ENCODE measurements at places on chromosomes 11 and 22.

DNA sequence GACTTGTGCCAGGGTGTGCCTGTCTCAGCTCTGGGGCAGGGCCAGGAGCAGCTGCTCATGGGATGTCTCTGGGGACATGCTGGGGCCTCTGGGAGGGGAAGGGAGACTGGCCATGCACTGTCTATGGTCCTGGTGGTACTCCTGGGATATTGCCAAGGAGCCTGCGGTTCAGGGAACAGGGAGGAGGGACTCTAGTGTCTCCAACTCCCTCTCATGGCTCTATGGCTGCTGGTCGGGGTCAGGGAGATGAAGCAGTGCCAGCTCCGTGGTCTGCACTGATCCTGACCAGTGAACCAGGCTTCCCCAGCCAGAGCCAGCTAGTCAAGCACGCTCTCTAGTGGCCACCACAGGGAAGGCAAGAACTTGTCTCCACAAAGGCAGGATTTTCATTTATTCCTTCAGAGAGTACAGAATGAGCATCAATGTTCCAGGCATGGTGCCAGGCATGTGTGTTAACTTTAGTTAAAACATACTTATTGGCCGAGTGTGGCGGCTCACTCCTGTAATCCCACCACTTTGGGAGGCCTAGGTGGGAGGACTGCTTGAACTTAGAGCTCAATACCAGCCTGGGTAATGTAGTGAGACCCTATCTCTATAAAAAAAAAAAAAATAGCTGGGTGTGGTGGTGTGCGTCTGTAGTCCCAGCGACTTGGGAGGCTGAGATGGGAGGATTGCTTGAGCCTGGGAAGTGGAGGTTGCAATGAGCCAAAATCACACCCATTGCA, 2.5 kb upstream of the BEST1 start:
- peak; percentile 69 for DNase-seq

GRCh38 chr11:34358728-34359547, 1.1 kb upstream of the ABTB2 start:
- peak; percentile 70 for DNase-seq

DNA sequence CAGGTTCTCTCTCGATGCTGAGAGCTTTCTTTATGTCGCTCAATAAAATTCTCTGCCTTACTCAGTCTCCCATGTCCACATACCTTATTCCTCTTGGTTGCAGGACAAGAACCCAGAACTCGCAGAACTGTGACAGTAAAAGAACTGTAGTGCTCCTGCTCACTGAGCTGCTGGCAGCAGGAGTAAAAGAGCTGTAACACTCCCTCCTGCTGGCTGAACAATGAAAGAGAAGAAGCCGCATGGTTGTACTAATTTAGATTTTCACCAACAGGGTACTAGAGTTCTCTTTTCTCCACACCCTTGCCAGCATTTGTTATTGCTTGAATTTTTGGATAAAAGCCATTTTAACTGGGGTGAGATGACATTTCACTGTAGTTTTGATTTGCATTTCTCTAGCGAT, 433.2 kb downstream of the GUCY1A2 start:
- no peak for DNase-seq

- no peak for DNase-seq
Measured at GRCh38 chr22:21025266-21025665, 7.1 kb downstream of the SLC7A4 start.

- no peak for DNase-seq
Measured at GRCh38 chr11:96101146-96101545, 177.2 kb upstream of the MTMR2 start.

DNA sequence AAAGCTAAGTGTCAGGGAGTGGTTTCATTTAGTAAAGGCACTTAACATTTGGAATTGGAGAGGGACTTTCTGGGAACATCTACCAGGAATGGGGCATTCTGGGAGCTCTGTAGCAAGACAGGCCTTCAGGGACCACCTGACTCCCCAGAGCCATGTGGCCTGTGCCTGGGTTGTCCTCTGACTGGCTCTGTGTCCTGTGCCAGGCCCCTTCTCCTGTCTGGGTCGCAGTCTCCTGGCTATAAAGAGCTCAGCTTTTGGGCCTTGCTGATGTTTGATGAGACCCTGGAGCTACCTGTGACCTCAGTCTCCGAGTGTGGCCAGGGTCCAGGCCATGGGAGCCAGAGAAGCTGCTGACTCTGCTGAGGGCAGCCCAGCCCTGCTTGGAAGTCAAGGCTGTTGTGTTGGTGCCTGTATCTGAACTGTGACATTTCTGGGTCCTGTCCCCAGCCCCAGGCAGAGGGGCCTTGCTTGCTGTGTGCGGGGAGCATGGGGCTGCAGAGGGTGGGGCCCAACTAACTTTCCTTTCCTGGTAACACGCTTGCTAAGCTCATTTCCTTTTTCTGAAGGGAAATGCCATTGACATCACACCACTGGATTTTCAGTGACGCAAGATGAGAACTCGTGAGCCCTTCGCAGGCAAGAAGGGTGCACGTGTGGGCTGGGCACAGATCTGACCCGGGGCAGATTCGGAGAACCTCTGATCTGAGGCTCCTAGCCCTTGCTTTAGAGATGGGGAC, 41.3 kb downstream of the LRRC32 start:
- DNase-seq = no peak

DNA sequence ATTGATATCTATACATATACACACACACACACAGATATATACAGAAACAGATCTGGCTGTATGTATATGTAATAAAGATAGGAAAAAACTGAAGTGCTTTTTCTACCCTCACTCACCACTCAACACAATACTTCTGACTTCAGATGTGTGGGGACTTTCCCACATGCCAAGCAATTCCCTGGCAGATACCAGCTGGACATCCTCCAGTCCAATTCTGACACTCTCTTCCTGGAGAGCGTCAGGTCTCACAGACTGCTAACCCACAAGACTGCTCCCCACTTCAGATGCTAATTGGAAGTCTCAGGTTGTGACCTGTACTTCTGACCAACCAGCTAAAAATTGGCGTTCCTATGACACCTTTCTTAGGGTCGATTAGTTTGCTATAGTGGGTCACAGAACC, 140.6 kb downstream of the ATG16L2 start:
- DNase-seq = no peak

DNA sequence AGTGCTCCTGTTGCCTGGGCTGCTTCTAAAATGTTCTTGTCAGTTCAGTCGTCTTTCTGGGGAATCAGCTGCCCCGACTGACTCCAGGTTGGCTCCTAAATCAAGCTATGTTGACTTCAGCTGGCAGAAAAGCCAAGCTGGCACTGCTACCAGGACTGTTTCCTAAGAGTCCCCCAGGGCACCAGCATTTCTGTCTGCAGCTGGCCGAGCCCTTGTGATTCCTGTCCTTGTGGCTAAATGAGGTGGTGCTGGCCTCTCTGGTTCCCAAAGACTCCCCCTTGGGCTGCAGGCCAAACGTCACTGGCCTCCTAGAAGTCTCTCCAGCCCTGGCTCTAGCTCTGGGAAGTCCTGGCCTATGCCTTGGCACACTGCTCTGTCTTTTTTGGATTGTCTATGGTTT, 31.1 kb downstream of the GRAMD1B start:
- DNase-seq = no peak

- DNase-seq = no peak
Measured at GRCh38 chr11:328012-328411, 7.4 kb upstream of the IFITM3 start.

DNA sequence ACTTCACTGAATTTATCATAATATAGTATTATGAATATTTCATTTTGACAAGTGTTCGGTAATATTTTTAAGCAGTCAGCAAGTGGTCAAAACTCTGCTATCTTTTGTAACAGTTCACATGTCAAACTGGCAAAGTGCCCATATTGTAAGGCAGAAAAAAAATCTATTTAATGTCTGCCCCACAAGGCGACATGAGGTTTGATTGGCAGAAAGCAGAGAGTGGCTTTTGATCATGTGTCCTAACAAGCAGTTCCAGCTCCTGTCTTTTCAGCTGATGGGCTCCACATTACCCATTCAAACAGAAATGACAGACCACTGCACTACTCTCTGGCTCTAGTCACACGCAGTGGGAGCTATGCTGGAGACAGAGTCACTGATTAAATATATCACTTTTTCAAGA, 59.0 kb downstream of the SOX6 start:
- DNase-seq = no peak

DNA sequence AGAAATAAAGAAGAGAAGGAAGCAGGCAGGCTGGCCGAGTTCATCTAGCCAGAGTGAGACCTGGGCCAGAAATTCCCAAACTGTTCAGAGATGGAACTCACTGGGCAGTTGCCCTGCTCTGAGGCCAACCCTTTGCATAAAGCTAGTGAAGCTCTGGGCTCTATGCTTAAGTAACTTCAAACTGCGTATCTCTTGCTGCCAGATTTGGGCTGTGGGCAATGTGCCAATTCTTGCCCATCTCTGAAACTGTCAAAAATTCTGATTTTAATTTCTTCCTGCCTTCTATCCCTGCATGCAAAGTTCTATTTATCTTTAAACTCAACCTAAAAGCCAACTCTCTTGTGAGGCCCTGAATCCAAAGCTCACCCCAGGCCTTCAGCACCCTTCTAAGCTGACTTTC, 36.2 kb upstream of the HEPHL1 start:
- no peak for DNase-seq

- DNase-seq = no peak
Measured at GRCh38 chr11:114812733-114813132, 134.4 kb downstream of the NXPE2 start.

DNA sequence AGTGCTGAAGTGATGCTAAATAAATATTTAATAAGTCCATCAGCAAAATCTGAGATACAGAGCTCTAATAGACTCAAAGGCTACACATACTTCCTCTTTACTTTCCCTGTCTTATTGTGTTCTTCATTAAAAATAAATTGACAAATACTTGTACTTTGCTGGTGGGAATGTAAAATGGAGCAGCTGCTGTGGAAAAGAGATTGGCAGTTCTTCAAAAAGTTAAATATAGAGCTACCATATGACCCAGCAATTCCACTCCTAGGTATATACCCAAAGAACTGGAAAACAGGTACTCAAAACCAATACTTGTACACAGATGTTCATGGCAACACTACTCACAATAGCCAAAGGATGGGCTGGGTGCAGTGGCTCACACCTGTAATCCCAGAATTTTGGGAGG, 76.0 kb downstream of the RBFOX2 start:
- no peak for DNase-seq

Data from NCI-H774 (cell line).